Stimulated activated CD4-positive, alpha-beta T cell treated with anti-CD3 and anti-CD28 coated beads, Interleukin-12 subunit alpha, Interleukin-12 subunit beta, amount 100 ng/mL, for 48 hours (primary cell): ENCODE measurements at places on chromosomes 1 and 21.

GRCh38 chr1:119676571-119677206, 28.6 kb upstream of the ZNF697 start:
- no peak for DNase-seq

DNA sequence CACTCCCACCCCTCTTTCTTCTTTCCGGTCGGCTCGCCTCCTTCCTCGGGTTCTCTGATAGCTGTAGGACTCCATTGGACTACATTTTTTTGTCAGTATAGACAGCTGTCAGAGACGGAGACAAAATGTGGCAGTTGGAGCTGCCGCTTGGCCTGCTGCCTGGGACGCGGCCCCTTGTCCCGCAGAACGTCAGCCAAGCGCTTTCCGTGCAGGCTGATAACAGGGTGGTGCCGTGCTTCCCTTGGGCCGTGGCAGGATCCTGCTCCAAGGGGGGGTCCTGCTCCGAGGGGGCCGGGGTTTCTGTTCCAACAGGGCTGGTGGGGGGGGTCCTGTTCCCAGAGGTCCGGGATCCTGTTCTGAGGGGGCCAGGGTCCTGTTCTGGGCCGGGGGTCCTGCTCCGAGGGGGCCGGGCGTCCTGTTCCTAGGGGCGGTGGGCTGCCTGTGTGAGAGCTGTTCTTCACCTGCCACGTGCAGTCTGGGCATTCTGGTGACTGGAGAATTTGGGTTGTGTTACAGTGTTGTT, 4.9 kb downstream of the SKI start:
- no peak for DNase-seq

DNA sequence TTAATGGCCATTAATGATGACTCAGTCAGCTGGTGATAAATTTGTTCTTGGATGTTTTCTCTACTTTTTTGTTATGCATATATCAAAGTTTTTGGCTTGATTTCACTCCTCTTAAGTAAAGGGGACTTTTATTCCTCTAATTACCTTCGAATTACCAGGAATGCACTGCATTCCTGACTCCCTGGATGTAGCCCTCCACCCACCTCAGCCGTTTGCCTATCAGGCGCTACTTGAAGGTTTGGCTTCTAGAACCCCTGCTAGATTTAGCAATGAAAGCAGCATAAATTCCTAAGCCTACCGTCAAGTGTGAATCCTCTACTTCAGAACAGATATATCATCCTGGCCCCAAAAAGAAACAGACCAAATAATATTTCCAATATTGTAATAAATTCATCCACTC, 387.8 kb upstream of the ADGRL2 start:
- DNase-seq = no peak

DNA sequence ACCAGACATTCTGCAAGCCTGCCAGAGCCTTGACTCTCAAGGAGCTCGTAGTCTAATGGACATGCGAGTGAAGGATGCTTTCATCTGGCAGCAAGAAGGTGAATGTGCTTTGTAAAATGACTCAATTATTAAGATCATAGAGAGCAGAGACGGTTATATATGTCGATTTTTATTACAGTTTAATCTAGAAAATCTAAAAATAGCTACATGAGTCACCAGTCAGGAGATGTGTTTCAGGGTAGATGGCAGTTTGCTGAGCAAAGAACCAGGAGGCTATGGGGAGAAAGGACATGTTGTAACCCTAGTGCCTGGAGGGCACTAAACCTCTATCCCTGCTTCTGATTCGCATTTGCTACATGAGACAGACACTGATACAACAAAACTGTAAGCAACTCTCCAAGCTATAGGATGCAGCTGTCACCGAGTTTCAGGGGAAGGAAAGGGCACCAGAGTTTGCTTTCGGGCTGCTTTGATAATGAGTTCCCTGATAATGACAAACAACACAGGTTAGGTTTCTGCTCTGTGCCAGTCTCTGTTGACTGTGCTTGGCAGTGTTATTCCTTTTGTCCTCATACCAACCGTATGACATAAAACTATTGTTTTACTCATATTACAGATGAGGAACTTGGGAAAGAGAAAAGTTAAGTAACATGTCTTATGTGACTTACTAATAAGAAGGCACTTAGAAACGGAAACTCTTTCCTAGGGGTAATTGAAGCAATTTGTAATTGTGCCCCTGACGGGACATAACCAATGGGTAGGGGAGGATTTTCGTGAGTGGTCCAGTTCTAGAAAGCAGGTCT, 43.2 kb downstream of the C1orf198 start:
- no peak for DNase-seq

- no peak for DNase-seq
These were observed 354.2 kb upstream of the ESRRG start for GRCh38 chr1:217077426-217077825.

GRCh38 chr1:171683870-171684269, 31.4 kb upstream of the MYOC start:
- DNase-seq = no peak
